ENCODE measurements at places on chromosomes 3 and 15.

DNA sequence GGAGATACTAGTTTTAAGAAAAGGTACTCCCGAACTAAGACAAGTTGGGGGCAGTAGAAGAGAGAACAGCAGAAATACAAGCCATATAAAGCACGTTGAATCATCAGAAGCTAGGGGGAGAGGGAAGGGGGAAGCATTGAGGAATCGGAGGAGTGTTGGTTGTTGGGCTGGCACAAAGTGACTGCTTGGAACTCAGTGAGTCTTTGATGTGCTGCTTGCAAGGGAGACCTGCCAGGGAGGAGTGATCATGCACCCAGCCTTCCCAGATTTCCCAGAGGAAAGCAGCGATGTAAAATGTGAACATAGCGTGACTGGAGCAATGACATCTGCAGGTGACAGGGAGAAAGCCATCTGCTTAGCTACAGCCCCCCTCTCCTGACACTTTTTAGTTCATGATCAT lies 192.4 kb upstream of the IL12A start:
- no peak for DNase-seq

- no peak for DNase-seq
Measured at GRCh38 chr15:45021348-45021747, 1.6 kb upstream of the SORD start.

GRCh38 chr3:127588806-127589577 lies 1.5 kb downstream of the TPRA1 start:
- peak; percentile 33 for DNase-seq

- no peak for DNase-seq
Measured at GRCh38 chr15:57626713-57627440, 35.2 kb downstream of the MYZAP start.

DNA sequence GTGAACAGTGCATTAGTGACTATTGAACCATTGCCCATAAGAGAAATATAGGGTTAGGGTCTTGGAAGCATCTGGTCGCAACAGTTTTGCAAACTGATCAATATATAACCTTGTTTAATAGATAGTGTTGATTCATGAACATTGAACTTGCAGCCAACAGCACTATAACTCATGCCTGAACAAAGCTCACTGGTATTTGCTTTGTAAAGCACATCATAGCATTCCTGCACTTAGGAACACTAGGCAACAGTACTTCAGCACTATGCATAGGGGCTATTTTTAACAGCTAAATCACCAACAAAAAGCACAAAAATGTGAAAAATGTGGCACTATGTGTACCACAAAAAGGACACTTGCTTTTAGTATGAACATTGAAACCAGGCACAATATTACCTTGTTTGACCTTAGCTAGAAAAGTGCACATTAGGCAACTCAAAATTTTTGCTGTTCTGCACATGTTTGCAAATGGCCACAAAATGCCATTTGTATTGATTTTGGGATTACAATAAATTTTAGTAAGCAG lies 68.0 kb downstream of the OXNAD1 start:
- DNase-seq = no peak

GRCh38 chr3:3907023-3907422 lies 107.8 kb downstream of the LRRN1 start:
- DNase-seq = no peak

DNA sequence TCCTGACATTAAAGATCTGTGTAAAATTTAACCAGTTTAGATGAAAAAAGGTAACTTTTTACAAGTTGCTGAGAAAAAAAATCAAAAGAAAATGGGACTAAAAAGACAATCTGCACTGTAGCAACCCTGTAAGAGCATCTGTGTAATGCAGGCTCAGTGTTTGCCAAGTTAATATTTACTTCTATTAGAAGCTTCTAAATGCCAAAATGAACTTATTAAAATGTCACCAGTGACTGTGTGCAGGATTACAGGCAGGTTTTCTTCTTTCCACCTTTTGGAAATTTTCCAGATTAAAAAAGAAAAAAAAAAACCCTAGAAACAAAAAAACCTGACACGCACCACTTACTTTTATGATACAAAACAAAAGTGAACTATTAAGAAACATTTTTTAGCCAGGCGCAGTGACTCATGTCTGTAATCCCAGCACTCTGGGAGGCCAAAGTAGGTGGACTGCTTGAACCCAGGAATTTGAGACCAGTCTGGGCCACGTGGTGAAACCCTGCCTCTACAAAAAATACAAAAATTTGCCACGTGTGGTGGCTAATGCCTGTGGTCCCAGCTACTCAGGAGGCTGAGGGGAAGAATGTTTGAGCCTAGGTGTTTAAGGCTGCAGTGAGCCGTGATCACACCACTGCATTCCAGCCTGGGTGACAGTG lies 87.2 kb downstream of the TJP1 start:
- no peak for DNase-seq

GRCh38 chr3:171736556-171736955 lies 73.7 kb downstream of the PLD1 start:
- no peak for DNase-seq

- DNase-seq = peak; percentile 77
Measured at GRCh38 chr15:64895285-64896065, 16.2 kb upstream of the ANKDD1A start.
